ENCODE measurements at places on chromosomes 5 and 9. TPM values are rescaled to one million over a fixed set of nuclear protein-coding genes. Genes with fewer than 3 reads are reported as not detected.
A peak's percentile ranks its signal among the peaks of the same experiment; 100 is the strongest.

- DNase-seq: no peak
Observed at GRCh38 chr5:43042626-43043399, 2.7 kb upstream of the ANXA2R start.

- DNase-seq: no peak
Observed at GRCh38 chr5:1495525-1495897, 28.2 kb downstream of the LPCAT1 start.

Gene C8G
- not detected for polyA plus RNA-seq

GRCh38 chr9:92780206-92780605 lies 15.6 kb upstream of the BICD2 start:
- no peak for DNase-seq

DNA sequence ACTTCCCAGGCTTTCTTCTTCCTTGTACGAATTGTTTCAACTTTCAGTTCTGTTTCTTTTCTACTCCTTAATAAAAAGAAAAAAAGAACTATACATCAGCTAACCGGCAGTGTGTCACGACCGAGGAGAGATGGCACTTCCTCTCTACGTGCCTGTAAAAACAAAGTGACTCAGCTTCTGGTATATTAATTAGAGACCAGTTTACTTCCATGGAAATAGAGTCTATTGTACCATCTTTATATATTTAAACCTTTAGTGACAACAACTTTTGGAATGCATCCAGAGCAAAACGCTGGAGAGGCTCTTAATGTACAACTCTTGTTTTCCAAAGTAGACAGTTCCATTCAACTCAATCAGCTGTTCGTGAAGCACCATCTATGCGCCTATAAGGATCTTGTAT lies 94.5 kb upstream of the LIFR start:
- no peak for DNase-seq

Gene TMOD1
- polyA plus RNA-seq: 0.10 TPM

DNA sequence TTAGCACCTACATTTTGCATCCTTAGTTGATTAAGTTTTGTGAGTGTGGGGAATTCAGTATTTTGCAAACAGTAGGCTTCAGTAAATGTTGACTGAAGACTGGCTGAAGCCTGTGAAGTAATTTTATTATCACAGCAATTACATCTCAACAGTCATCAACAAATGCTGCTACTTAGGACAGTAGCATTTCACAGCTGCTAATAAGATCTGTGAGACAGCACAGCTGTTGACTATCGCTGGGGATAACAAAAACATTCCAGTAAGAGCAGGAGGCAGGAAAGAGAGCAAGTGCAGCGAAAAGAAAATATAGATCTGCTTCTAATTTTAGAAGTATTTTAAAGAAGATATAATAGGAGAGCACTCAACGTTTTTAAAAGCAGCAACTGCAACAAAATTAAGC lies 117.3 kb upstream of the FGF10 start:
- DNase-seq: no peak

- no peak for DNase-seq
Observed at GRCh38 chr9:99513441-99514112, 291.5 kb downstream of the SEC61B start.

DNA sequence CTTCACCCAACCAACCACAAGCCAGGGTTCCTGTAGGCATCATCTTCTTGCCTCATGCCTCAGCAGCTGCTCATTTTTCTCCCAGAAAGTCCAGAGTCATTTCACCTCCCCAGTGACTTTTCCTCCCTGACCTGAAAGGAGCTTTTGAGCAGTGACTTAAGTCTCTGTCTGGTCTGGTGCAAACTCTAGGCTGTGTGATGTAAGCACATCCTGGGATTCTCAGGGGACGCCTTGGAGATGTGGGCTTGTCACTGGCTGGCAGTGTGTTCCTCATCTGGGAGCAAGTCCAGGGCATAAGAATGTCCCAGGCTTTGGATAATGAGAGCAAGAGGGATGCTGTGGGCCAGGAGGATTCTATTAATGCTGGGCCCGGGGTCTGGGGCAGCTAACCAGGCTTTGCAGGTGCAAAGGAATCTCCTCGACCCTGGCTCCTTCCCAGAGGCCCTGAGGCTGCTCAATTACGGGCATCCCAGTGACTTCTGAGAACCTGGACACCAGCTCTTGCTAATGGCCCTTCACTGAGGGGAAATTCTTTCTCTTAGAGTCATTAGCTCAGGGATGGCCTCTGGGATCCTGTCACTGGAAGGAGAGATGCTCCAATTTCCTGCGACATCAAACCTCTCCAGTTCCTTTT lies 211.0 kb upstream of the PANK3 start:
- no peak for DNase-seq

- no peak for DNase-seq
Observed at GRCh38 chr9:93960221-93960970, 5.2 kb upstream of the BARX1 start.

Gene SHISAL2B
- polyA plus RNA-seq: not detected

GRCh38 chr5:58410441-58410840 lies 49.4 kb downstream of the PLK2 start:
- DNase-seq: peak; percentile 72

GRCh38 chr5:97531549-97531948 lies 348.5 kb upstream of the RIOK2 start:
- no peak for DNase-seq

Gene SHB
- polyA plus RNA-seq: 16.7 TPM

Gene TSSK1B
- polyA plus RNA-seq: not detected

GRCh38 chr9:4691795-4692194 lies 12.4 kb downstream of the CDC37L1 start:
- no peak for DNase-seq

DNA sequence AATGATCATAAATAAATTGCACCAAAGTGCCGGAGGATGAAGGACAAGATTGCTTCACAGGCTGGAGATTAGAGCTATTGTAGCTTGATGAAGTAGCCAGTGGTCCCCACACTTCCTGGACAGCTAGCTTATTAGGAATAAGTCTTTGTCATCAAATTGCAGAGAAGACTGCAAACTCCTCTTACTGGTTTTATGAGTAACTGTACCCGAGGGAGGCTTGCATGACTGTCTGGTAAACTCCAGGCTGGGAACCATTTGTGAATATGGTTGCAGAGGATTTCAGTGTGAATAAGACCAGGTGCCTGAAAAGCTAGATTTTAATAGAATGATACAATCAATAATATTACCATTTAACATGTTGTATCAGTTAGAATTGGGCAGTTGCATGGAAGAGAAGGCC lies 36.5 kb upstream of the SEMA5A start:
- DNase-seq: no peak

DNA sequence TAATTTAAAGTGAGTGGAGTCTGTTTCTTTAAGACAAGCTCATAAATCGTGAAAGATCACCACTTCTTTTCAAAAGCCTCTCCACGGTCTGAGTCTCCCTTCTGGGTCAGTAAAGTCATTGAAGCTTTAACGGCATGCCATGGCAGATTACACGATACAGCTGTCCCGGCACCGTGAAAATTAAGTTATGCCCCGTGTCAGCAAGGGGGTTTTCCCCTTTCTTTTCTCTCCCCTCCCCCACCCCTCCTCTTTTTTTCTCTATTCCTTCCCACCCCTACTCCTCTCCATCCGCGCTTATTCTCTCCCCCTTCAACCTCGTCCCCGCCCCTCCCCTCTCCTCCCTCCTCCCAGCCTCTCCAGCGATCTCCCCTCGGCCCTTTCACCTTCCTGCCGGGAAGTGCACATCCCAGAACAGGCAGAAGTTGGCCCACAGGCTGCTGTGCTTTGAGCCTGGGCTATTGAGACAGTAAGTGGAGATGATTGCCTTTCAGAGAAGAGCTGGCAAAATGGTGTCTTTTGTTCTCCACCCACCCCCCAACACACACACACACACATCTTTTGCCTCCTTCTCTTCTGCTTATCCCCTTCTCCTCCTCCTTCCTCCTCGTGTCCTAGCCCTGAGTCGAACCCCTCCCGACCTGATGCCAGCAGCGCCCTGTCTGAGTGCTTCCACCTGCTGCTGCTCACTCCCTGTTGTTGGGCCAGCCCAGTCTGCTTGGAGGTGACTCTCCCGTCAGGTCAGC lies 44.1 kb downstream of the GAS1 start:
- DNase-seq: no peak

Data from AG04450 (cell line).